ENCODE measurements at places on chromosomes 5 and 9.

DNA sequence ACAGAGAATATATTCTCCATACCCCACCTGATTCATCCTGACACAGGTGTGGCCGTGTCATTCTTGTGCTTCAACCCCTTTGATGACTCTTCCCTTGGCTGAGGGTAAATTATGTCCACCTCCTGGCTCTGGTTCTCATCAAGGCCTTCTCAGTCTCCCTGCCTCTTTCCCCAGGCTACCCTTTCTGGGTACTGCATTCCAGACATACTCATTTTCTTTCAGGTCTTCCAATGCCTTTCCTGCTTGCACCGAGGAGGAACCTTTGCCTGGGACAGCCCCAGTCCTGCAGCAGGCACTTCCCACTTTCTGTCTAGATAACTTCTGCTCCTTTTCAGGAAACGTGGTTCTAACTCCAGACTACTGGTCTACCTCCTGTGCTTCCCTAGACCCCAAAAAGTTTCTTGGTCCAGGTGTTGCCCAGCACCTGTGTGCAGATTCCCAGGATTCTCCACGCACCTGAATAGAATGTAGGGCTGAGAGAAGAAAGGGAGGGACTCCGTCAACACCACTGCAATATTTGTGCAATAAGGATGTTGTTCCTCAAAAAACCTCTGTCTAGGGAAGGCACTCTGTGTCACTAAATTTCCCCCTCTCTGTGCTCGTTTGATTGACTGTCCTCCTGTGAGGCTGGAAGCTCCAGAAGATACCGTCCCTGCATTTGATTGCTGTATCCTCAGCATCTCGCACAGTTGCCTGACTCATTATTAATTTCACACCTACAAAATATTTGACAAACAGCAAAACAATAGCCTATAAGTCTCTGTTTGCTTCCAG is 255.4 kb upstream of the NFIL3 start:
- no peak for DNase-seq

- no peak for DNase-seq
These were observed 68.1 kb upstream of the TAS2R1 start for GRCh38 chr5:9698125-9698826.

DNA sequence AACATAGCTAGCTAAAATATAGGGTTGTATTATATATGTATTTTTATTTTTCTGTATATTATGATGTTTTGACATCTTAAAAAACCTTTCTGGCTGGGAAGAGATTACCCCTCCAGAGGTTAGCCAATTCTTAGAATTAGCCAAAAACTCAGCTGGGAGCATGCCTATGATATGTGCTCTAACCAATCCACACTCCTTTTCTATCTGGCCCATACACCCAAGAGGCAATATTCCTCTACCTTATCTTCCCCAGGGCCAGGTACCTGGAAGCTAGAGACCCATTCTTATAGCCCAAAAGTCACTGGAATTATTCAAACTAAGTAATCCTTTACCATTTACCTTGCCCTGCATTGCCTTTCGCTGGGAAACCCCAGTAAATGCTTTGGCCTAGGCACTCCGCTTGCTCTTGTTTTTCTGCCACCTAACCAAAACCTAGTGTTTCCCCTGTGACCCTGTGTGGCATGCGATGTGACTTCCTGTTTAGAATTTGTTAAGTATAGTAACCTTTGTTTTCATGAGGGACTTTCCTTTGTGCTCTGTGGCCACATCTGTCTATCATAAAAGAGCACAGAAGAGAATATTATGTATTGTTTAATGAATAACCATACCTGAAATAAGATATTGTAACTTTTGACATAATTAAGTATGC is 37.4 kb downstream of the CSNK1G3 start:
- no peak for DNase-seq

DNA sequence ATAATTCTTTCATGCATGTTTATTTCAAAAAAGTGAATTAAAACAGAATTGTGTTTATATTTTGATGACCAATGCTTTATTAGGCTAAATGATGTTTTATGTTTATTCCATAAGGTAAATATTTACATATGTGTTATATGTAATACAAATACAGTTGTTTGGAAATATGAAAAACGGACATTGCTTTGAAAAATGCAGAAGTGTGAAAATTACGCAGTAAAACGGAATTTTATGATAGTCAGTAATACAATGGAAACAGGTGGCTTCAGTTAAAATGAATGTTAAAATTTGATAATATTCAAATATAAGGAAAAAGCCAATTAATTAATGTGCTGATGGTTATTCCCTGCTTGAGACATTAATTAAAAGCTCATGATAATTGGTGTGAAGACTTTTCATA is 1633.8 kb downstream of the MAT2B start:
- DNase-seq = no peak

Data from smooth muscle cell of the brain vasculature (primary cell).